ENCODE measurements at places on chromosomes 4 and X. TPM values are rescaled to one million over a fixed set of nuclear protein-coding genes. Genes with fewer than 3 reads are reported as not detected.

GRCh38 chr4:53943345-53944085 is 120.9 kb downstream of the CHIC2 start:
- H3K36me3 ChIP-seq = peaks cover 19% of the 10 kb centered on the region
- H3K4me3 ChIP-seq = peak overlapping the region; percentile 9
- peak overlapping the region; percentile 41 for H3K27ac ChIP-seq
- H3K27me3 ChIP-seq = no peaks in the 10 kb centered on the region
- peaks cover 27% of the 10 kb centered on the region for H3K4me1 ChIP-seq

GRCh38 chr4:111334361-111334760 is 711.5 kb upstream of the PITX2 start:
- H3K27me3 ChIP-seq = no peaks in the 10 kb centered on the region
- H3K4me1 ChIP-seq = peaks cover 38% of the 10 kb centered on the region
- H3K36me3 ChIP-seq = peaks cover 4% of the 10 kb centered on the region
- no peak overlapping the region for H3K27ac ChIP-seq
- no peak overlapping the region for H3K4me3 ChIP-seq

DNA sequence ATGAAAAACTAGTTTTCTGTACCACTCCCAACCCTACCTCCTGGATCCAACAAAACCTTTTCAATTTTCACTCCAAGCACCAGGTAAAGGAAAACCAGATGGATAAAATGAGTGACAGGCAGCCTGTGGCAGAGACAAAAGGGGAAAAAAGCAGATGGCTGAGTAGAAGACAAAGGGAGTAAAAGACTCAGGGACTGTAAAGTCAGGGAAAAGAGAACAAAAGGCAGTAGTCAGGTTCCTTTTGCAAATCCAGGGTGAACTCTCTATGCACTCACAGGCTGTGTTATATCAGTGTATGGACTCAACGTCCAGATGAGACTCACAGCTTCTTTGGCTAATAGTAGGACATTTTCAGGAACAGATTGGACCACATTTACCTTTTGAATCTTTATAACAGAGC is 54.2 kb downstream of the QRFPR start:
- H3K27ac ChIP-seq = no peak overlapping the region
- DNase-seq = no peak
- H3K27me3 ChIP-seq = no peaks in the 10 kb centered on the region
- H3K4me3 ChIP-seq = no peak overlapping the region

- no peaks in the 10 kb centered on the region for H3K36me3 ChIP-seq
- no peak overlapping the region for H3K4me3 ChIP-seq
- no peaks in the 10 kb centered on the region for H3K4me1 ChIP-seq
- DNase-seq = no peak
- H3K27ac ChIP-seq = no peak overlapping the region
Measured at GRCh38 chrX:132957211-132958090, 978 bp downstream of the HS6ST2 start.

GRCh38 chrX:30278365-30278764 is 30.8 kb downstream of the NR0B1 start:
- no peak overlapping the region for H3K4me3 ChIP-seq
- no peaks in the 10 kb centered on the region for H3K36me3 ChIP-seq
- DNase-seq = peak; percentile 16

DNA sequence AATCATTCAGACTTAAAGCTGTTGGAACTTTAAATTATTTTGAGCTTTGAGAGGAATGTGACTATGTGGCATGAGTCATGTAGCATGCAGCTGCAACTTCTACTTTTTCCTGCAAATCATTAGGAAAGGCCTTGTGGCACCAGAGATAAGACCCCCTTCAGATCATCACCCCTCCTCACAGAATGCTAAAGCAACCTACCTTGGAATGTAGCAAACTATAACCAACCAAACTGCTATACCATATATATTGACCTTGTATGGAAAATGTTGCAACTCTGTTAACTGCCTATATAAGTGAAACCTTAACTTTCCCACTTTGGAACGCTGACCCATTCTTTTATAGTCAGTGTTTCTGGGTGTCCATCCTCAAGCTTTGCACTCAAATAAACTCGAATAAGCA is 32.0 kb downstream of the ATXN3L start:
- H3K36me3 ChIP-seq = peaks cover 5% of the 10 kb centered on the region
- peak overlapping the region; percentile 57 for H3K4me3 ChIP-seq
- H3K27me3 ChIP-seq = no peaks in the 10 kb centered on the region
- peak overlapping the region; percentile 74 for H3K27ac ChIP-seq
- peak; percentile 25 for DNase-seq

DNA sequence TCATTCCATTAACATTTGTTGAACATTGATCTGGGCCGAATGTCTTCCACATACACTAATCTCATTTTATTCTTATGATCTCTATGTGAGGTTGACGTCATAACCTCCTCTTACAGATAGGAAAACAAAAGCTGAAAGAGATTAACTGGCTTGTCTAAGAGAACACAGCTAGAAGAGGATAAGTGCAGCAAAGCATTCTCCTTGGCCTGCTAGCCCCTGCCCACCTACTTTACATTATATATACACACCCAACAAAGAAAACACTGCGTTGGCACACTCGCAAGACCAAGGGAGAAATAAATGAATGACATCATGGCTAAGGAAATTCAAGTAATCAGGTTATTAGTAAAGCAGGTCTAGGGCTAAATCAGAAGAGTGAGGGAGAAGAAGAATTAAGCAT is 138.4 kb downstream of the PARM1 start:
- DNase-seq = no peak
- H3K4me1 ChIP-seq = no peaks in the 10 kb centered on the region
- no peaks in the 10 kb centered on the region for H3K36me3 ChIP-seq
- no peak overlapping the region for H3K27ac ChIP-seq
- peaks cover 2% of the 10 kb centered on the region for H3K27me3 ChIP-seq

DNA sequence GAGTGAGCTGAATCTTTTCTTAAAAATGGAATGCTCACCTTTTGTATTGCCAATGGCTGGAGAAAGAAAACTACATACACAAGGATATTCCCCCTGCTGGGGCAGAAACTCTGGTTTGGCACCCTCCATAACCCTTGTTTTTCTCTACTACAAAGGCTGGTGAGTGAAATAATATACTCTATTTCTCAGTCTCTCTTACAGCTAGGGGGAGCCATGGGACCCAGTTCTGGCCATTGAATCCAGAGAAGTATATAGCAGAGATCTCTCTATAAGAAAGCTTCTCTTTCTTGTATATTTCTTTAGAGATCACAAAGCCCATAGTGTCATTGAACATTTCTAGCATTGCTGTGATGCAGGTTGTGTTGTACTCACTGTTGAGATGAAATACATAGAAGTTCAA is 49.8 kb downstream of the SMPX start:
- H3K27me3 ChIP-seq = no peaks in the 10 kb centered on the region
- no peak overlapping the region for H3K4me3 ChIP-seq
- no peak overlapping the region for H3K27ac ChIP-seq
- H3K4me1 ChIP-seq = no peaks in the 10 kb centered on the region

- no peak overlapping the region for H3K4me3 ChIP-seq
- no peaks in the 10 kb centered on the region for H3K27me3 ChIP-seq
- H3K36me3 ChIP-seq = no peaks in the 10 kb centered on the region
- H3K4me1 ChIP-seq = no peaks in the 10 kb centered on the region
Measured at GRCh38 chrX:23937100-23937499, 29.3 kb downstream of the CXorf58 start.

DNA sequence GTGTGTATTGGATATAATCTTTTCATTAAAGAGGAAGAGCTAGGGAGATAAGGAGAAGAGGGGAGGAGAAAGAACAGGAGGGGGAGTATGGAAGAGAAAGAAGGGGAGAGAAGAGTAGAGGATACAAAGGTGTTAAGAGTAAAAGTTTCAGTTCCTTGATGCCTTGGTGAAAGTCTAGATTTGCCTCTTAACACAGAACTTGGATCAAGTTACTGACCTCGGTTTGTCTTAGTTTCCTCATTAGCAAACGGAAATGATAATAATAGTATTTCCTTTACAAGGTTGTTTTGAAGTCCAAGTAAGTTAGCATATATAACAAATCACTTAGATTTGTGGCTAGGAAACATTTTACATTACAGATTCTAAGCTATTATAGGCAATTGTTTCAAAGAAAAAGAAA is 287.1 kb downstream of the PPARGC1A start:
- no peaks in the 10 kb centered on the region for H3K27me3 ChIP-seq
- no peaks in the 10 kb centered on the region for H3K4me1 ChIP-seq
- H3K36me3 ChIP-seq = no peaks in the 10 kb centered on the region
- DNase-seq = no peak

DNA sequence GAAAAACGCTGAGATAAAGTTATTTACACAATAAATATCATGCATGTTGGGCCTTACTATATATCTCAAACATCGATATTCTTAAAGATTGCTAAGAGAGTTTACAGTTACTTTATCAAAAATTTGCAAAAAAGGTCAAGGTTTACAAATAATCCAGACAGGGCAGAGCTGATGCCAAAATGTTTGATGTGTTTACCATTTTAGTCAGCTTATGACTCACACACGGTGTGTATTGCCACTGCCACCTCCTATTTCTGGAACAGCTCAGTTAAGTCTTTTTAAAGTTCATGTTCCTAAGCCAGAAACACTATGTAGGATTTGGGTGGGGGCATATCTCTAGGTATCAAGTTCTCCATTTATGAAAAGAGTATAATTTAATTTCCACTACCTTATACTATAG is 580.6 kb downstream of the INPP4B start:
- H3K4me3 ChIP-seq = peak overlapping the region; percentile 71
- peak overlapping the region; percentile 96 for H3K27ac ChIP-seq
- peak; percentile 47 for DNase-seq
- peaks cover 2% of the 10 kb centered on the region for H3K27me3 ChIP-seq

GRCh38 chr4:105276361-105277104 is 129.9 kb downstream of the TET2 start:
- no peaks in the 10 kb centered on the region for H3K27me3 ChIP-seq
- H3K36me3 ChIP-seq = peaks cover 49% of the 10 kb centered on the region
- H3K27ac ChIP-seq = no peak overlapping the region
- no peak for DNase-seq

DNA sequence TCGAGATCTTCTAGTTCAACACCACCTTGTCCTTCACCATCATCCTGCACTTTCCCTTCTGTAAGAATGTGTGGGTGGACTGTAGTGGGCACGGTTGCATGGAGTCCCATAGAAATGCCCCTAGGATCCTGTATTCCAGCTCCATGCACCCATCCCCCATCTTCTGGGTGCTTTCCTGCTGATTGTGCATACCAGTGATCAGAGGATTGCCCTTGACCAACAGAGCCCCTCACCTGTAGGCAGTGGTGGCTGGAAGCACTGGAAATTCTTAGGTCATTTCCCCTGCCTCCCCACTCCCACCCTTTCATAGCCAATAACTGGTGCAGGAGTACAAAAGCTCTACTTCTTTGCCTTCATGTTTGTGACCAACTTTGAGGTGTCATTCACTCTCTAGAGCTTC is 213.4 kb upstream of the ARSJ start:
- no peak overlapping the region for H3K4me3 ChIP-seq
- no peaks in the 10 kb centered on the region for H3K4me1 ChIP-seq
- peaks cover 7% of the 10 kb centered on the region for H3K36me3 ChIP-seq
- no peak for DNase-seq
- H3K27me3 ChIP-seq = peaks cover 3% of the 10 kb centered on the region
- no peak overlapping the region for H3K27ac ChIP-seq

DNA sequence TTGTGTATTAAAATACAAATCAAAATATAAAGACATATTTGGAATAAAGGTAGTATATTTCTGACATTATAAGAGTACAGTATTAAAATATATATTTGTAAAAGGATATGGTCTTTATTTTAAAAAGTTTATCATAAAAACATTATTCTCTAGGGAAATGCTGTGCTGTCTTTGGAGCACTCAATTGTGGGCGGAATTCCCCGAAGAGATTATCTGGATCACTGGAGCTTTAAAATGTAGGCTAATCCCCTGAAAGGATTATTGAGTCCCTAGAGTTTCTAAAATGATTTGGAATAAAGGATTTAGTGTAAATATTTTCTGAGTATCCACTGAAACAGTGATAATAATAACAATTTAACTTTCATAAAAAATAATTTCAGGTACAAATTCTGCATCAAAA is 1239.4 kb downstream of the TECRL start:
- no peak overlapping the region for H3K27ac ChIP-seq
- H3K4me1 ChIP-seq = no peaks in the 10 kb centered on the region
- H3K36me3 ChIP-seq = no peaks in the 10 kb centered on the region
- H3K27me3 ChIP-seq = no peaks in the 10 kb centered on the region

DNA sequence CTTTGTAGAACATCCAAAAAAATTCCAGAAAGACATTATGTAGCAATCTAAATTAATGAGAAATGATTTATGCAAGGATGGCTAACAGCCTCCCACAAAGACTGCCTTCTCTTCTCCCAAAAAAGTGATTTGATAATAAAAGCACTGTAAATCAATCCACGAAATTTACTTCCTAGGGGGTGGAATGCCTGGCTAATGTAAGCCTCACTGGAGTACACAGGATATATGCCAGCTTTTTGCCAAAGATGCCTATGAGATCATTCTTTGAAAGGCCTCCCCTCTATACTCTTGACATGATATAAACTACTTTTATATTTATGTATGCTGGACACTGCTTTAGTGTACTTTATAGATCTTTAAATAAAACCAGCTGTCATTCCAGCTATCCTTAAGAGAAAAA is 211.1 kb downstream of the ADAMTS3 start:
- H3K27ac ChIP-seq = no peak overlapping the region
- H3K36me3 ChIP-seq = no peaks in the 10 kb centered on the region
- H3K27me3 ChIP-seq = no peaks in the 10 kb centered on the region

GRCh38 chr4:6772223-6772928 is 10.2 kb upstream of the KIAA0232 start:
- peak overlapping the region; percentile 36 for H3K27ac ChIP-seq
- H3K27me3 ChIP-seq = peaks cover 36% of the 10 kb centered on the region
- peak; percentile 18 for DNase-seq

DNA sequence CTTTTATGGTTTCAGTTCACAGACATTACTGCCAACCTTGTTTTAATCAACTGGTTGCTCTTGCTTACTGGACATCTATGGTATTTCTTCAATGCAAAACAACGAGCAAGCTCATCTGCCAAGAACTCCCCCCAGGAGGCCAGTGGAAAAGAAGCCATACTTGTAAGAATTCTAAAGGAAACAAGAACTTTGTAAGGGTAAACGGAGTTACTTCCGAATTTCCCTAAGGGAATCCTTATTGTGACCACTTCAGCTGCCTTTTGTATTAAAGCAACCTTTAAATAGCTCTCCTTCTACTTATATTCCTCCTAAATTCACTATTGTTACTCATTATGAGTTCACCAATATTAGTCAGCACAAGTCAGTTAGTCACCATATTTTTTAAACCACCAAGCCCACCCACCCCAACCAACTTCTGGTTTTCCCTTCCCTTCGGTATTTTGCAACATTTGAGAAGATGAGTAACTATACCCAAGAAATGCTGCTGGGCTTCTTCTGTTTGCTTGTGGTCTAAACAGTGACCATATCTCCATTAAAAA is 602.8 kb upstream of the DIPK2B start:
- H3K27me3 ChIP-seq = peaks cover 3% of the 10 kb centered on the region
- peak overlapping the region; percentile 83 for H3K4me3 ChIP-seq
- H3K36me3 ChIP-seq = peaks cover 13% of the 10 kb centered on the region
- peak; percentile 91 for DNase-seq

SSX1 gene
- total RNA-seq = not detected

TMEM31 gene
- total RNA-seq = not detected

KIF4A gene
- 10.3 TPM for total RNA-seq

QDPR gene
- total RNA-seq = 39.2 TPM

MAGEA2B gene
- not detected for total RNA-seq

CFP gene
- 0.17 TPM for total RNA-seq
